Fibroblast of the aortic adventitia (primary cell): ENCODE measurements at places on chromosomes 12 and 14. TPM values are rescaled to one million over a fixed set of nuclear protein-coding genes. Genes with fewer than 3 reads are reported as not detected.

DNA sequence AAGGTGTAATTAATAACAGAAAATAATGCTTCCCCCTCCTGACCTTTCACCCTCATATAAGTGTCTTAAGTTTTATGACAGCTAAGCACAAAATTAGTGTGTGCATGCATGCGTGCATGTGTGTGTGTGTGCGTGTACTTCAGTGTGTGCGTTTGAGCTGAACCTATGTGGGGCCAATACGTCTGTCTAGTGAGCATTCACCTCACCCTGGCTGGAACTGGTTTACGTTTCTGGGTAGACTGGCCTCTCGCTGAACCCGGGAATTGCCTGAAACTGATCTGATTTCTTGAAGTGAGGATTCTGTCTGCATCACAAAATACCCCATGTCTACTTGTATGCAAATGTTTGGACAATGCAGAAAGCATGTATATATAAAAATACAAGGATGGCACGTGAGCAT, 68.2 kb upstream of the TBX3 start:
- no peak for DNase-seq

- DNase-seq = no peak
Measured at GRCh38 chr12:42732908-42733411, 143.4 kb upstream of the PRICKLE1 start.

DNA sequence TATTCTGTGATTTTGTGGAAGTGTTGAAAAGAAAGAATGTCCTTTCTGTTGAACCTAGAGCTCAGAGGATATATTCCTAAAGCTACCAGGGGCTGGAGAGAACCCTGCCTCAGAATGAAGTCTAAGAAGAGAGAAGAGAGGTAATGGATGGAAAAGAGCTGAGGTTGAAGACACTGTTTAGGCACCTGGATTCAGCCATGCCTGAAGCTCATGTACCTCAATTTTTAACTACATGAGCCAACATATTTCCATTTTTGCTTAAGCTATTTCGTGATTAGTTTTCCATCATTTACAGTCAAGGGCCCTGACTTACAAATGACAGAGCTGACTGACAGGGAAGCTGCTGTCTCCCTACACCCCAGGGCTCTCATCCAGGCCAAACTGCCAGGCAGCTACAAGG, 10.7 kb downstream of the CAMKK2 start:
- no peak for DNase-seq

DNA sequence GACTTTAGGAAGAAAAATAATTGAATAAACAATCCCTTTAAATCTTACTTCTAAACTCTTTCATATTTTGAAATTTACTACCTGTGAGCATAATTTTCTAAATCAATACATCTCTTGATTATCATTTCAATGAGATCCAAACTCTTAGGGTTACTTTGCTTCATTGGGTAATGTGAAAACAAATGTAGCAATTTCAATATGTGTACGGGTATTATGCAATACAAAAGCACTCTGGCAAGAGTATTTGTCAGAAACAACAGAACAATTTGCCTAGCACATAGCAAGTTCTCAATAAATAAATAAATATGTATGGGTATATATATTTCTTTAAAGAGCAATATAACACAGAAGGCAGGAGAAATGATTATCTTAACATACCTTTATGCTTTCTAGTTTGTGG, 77.1 kb downstream of the PLEKHG7 start:
- peak; percentile 41 for DNase-seq

DNA sequence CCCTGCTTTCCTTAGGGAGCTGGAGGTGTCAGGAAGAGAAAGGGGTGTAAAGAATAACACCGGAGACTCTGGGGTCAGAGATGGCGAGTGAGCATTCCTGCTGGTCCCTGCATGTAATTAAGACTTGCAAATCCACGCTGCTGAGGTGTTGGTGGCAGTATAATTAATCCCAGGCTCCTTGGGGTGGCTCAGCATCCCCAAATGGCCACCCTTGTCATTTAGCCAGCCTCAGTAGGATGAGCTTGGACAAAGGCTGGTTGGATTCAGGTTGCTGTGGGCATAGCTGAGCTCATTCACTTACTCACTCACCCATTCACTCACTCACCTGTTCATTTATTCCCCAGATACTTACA, 174.4 kb upstream of the RPH3A start:
- no peak for DNase-seq

DNA sequence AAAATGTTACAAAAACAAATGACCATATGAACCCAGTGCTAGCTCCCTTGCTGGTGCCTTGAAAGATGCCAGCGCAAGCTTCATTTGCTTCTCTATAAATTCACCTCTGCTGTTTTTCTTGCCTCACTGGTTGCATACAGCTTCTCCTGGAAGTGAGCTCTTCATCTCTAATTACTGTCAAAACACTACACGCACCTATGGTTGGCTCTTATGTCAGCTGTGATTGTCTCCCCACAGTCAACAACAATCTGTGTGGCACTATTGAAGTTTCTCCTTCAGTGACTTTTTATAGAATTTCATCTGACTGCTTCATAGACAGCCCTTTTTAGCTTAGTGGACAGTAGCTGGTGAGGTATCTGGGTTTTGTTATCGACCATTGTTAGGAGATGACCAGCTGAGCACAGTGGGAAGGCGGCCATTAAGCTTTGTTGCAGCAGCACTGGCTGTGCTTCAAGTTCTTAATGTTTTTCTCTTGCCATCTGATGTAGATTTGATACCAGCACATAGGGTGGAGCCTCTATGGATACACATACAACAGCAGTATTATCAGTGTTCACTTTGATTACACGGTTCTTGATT, 131.8 kb downstream of the KITLG start:
- no peak for DNase-seq

GRCh38 chr12:127146991-127147718, 1119.8 kb upstream of the TMEM132C start:
- no peak for DNase-seq

DNA sequence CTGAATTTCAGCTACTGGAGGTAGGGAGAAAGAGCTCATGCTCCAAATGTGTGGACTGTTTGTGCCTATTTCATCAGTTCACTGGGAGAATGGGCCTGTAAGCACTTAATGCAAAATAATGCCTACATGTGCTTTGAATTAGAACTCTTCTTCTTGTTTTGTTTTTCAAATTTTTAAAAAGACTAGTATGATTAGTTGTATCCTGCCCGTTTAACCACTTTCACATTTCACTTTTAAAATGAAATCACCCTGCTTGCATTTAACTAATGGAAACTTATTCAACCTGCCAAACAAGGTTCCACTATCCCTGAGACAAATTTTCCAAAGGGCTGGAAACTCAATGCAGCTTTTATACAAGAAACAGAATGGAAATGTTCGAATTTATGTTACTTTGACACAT, 79.7 kb downstream of the SAMD4A start:
- no peak for DNase-seq

Gene KLRG1
- total RNA-seq = 1.2 TPM in 1 of 2 replicates, not detected in the other

Gene RERGL
- not detected in 2 replicates for total RNA-seq
